NCI-H345 (cell line): ENCODE measurements at places on chromosomes 5 and 9.

DNA sequence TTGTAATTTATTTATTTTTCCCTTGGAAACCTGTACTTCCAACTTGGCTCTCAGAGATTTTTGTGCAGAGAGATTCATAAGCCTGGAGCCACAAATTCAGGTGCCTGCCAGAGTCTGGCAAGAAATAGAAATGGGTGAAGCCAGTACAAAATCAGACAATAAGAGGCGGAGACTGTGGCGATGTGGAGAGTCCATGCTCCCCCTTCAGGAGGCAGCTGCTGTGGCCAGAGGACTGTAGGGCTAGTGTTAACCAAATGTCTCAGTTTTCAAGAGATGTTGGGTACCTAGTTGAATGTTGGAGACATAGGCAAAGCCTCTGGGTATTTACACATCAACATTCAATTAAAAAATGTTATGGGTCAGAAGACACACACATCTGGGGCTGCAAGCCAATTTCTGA lies 208.6 kb downstream of the PSAT1 start:
- no peak for DNase-seq

GRCh38 chr5:119792161-119792799 lies 162.9 kb downstream of the FAM170A start:
- DNase-seq, result no peak

- DNase-seq, result no peak
Measured at GRCh38 chr5:180603076-180603594, 11.8 kb upstream of the SCGB3A1 start.

- peak; percentile 71 for DNase-seq
Measured at GRCh38 chr9:130948266-130948665, 9.2 kb upstream of the FIBCD1 start.

DNA sequence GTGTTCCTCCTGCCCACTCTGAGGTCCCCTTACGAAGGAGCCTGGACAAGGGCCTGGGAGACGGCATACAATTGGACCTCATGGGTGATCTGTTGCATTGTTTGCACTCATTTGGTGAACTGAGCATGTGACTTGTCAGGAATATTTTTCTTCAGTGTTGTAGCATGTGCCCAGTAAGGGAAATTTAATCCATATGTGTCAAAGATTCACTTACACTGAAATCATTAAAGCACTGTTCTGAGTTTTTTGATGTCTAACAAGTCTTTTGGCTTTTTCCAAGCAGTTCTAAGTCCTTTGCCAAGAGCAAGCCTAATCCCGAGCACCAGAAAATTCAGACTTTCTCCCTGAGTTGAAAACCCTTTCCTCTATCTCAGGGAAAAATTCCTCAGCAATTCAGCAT lies 61.6 kb upstream of the RPS23 start:
- no peak for DNase-seq

DNA sequence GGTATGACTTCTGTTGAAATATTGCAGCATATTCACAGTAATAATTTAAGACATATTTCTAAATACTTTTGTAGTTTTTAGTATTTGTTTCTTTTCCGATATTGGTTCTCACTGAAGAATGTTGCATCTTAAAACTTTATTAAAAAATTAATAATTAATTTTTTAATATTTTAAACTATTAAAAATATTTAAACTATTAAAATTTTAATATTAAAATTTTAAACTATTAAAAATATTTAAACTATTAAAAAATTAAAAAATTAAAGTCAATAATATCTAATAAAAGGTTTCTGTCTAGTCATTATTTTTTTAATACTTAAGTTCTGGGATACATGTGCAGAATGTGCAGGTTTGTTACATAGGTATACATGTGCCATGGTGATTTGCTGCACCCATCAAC lies 149.3 kb upstream of the CCNH start:
- DNase-seq, result no peak

- peak; percentile 57 for DNase-seq
Measured at GRCh38 chr9:34675048-34675714, 12.7 kb upstream of the CCL27 start.
